AG10803 (cell line): ENCODE measurements at places on chromosomes 5 and 9.
A peak's percentile ranks its signal among the peaks of the same experiment; 100 is the strongest.

GRCh38 chr5:152083231-152083630 lies 158.6 kb upstream of the GLRA1 start:
- DNase-seq = no peak

DNA sequence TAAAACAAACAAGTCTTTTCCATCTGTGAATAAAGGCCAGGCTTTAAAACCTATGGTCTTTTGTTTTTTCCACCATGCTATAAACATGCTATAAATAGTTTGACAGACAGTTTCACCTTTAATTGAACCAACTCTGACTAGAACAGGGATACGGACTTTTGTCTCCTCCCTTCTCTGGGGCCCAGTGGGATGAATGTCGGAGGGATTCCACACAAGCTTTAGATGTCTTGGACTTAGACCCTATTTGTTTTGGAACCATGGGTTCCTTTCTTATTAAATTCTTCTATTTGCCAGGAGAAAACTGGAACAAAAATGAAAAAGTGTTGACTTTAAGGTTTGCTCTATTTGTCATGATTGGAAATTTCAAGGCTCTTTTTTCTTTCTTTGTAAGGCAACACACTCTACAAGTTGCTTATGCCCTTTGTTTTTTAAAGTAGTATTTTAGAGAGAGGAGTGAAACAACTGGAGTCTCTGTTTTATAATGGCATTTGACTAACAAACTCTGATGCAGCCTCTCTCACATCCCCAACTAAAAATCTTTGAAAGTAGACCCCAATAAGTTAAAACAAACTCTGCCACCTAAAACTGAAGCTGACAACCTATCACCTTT lies 145.3 kb downstream of the MLLT3 start:
- DNase-seq = no peak

- DNase-seq = no peak
These were observed 1262.2 kb downstream of the EFNA5 start for GRCh38 chr5:106408570-106408969.

DNA sequence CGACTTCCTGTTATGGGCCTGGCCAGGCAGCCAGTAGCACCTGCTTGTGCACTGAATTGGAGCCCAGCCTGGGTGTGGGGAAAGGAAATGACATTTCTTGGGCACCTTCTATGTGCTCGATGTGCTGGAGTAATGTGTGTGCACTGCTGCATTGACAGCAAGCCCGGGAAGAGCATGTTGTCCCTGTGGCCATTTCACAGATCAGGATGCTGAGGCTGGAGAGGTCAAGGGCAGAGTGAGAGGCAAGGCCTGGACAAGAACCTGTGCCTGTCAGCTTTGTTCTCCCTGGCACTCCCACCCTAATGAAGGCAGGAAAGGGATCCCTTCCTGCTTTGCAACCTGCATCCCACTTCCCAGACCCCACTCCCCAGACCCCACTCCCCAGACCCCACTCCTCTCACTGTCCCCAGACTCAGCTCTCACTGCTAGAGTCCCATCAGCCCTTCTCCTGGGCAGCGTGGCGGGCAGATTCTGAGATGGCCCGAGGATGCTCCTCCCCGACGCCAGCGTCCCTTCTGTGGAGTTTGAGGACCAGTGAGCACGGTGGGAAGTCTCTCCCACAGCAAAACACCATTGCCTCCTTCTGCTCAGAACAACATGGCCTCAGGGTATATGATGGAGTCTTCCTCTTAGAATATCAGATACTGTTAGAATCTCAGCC lies 49.6 kb downstream of the BARX1 start:
- DNase-seq = no peak

DNA sequence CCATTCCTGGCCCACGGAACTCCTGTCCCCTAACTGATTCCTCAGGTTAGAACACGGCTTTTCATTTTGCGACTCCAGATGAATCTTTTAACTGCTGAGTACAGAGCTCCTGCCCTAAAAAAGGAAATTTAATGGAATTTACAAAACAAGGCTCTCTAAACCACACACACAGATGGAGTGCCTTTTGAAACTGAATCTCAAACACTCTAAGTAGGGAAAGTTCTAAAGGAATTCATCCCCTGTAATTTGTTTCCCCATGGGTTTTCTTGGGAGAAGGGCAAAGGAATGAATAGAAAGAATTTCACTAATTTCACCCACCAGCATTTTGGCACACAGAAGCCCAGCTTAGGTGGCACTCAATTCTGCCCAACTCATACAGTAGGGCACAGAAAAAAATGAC lies 106.5 kb downstream of the THBS4 start:
- peak; percentile 73 for DNase-seq

DNA sequence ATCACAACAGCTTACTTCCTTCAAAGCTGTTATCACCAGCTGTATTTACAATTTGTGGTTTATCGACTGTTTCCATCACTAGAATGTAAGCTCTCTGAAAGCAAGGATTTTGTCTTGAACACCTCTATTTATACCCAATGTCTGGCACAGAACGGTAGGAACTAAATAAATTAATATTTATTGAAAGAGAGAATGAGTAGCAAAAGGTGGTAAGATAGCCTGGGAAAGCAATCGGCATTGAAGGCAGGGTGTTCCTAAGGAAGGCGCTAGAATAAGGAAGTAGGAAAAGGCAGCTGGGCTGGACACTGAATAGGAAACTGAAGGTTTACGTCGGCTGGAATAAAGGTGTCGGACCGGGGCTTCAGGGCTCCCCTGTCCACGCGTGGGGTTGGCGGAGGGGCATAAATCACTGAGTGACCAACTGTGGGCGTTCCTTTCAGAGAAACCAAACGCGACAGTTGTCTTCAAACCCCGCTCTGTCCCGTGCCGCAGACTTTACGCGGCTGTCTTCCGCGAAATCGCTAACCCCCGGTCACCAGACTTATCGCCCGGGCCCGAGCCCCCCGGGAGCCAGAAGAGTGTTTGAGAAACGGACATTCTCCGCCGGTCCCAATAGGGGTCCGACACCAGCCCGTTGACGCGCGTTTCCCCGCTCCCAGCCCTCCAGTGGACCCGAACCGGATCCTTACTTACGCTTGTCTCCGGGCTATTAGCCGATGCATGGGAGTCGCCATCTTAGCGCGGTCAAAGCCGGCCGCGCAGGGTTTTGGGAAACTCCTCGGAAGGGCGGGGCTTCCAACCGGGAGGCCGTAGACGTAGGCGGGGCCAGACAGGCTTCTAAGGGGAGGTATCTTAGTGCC lies at the start of gene ZCCHC10:
TSS of gene ZCCHC10 (minus strand) at position 746 of the 860 bp plus-strand sequence. CDS start at position 734, 12 bp downstream.
- DNase-seq = peak; percentile 87

GRCh38 chr5:76477061-76477460 lies 74.0 kb downstream of the IQGAP2 start:
- no peak for DNase-seq

DNA sequence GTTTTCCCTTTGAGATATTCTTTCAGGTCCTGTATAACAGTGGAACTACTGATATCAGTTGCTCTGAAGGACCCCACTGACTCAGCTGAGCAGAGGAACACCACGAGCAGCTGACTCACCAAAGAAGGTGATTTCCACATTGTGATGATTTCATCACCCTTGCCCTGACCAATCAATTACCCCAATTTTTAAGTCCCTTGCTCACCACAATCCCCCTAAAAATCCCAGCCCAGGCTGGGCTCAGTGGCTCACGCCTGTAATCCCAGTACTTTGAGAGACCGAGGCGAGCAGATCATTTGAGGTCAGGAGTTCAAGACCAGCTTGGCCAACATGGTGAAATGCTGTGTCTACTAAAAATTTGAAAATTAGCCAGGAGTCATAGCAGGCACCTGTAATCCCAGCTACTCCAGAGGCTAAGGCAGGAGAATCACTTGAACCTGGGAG lies 125.3 kb upstream of the ABCA1 start:
- peak; percentile 80 for DNase-seq

- no peak for DNase-seq
These were observed 353.1 kb downstream of the TLE4 start for GRCh38 chr9:79924836-79925235.

- DNase-seq = no peak
These were observed 131.5 kb downstream of the MTX3 start for GRCh38 chr5:79859588-79859987.

DNA sequence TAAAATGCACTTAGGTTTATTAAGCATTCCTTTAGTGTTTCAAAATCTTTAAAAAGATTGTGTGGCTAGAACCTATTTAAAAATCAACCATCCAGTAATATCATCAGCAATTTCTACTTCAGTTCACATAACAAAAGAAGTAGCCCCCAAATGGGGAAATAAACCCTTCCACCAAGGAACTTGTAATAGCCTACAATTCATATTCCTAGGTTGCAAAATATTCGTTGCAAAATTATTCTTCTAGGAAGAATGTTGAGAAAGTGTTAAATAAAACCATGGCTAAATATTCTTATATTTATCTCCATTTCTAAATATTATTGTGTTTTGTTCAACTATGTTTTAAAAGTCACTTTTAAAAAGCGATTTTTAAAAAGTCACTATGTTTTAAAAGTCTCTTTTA lies 177.9 kb upstream of the PRLR start:
- DNase-seq = no peak

GRCh38 chr5:64462391-64462790 lies 43.4 kb upstream of the RGS7BP start:
- no peak for DNase-seq

DNA sequence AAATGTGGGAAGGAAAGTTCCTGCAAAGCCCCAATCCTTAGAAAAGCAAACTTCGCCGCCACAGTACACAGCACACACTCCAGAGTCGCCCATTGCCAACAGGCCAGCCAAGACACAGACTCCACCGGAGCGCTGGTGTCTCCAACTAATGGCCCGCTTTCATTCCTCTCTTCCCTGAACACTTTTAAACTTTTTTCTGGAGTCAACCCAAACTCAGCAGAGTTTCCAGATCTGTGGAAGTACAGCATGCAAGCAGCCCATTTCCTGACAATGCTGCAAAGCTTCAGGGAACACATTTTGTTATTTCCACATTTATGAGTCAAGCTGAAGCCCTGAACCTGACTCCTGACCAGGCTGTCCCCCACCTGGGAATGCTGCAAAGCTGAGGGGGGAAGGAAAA lies 351.9 kb downstream of the NFIB start:
- DNase-seq = no peak

DNA sequence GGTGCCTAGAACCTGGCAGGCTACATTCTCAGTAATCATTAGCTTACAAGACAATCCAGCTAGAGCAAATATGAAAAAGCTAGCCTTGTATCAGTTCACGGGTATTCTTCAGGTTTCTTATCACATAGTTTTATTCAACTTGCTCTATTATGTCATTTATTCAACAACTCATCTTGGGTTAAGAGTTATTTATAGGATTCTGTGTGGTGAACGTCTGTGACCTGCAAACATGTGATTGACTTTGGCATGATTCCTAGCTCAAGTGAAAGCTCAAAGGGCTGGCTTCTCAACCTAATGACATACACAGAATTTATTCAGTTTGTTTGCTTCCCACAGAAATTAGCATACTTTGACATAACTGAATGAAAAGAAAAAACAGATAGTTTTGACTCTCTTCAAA lies 173.1 kb downstream of the PLPPR1 start:
- no peak for DNase-seq
